ENCODE measurements at places on chromosomes 16 and 17.

DNA sequence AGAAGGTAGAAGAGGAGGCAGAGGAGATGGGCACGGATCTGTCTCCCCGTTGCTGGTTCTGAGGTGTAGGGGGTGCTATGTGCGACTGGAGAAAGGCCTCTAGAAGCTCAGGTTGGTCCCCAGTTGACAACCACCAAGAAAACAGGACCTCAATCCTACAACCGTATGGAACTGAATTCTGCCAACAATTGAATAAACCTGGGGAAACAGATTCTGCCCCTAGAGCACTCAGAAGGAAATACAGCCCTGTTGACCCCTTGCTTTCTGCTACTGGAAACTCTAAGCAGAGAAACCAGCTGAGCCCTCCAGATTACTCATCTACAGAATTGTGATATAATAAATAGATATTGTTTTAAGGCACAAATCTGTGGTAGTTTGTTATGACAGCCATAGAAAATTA, 313.0 kb upstream of the GOT2 start:
- no peak for DNase-seq

- DNase-seq = no peak
Observed at GRCh38 chr17:73899839-73900238, 255.6 kb upstream of the SDK2 start.

- no peak for DNase-seq
Observed at GRCh38 chr17:82013341-82013740, 9.3 kb downstream of the CENPX start.

DNA sequence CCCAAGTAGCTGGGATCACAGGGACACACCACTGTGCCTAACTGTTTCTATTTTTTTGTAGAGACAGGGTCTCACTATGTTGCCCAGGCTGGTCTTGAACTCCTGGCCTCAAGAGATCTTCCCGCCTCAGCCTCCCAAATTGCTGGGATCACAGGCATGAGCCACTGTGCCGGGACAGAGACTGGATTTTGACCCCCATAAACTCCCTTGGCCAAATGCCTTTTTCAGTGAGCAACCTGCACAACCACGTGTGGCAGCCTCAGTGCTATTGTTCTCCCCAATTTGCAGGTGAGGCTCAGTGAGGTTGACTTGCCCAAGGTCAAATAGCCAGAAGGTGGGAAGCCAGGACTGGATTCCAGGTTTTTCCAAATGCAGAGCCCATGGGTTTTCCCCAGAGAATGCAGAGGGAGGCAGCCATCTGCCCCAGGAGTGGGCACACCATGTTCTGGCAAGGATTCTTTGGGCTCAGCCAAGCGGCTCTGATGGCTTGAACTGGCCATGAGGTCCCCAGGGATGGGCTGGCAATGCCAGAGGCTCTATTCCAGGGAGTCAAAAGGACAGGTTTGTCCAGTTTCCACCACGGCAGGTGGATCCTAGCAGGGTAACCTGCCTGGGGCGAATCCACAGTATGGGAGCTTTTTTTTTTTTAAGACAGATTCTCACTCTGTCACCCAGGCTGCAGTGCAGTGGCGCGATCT, 1.8 kb downstream of the IL27 start:
- DNase-seq = no peak

DNA sequence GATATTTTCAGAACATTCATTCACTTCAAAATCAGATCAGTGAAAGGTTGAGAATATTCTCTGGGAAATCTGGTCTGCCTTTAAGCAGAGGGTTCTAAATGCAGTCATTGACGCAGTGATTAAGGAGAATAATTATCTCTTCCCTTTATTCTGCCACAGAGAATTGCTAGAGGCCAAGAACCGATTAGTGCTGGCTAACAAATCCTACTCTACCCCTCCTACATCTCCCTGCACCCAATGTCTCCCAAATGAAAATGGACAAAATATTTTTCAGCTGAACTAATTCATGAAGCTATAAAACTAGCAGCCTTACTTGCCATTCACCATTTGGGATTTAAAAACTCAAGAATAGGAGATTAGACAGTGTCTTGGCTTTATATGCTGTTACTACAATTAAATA, 185.5 kb upstream of the SOX9 start:
- DNase-seq = no peak

DNA sequence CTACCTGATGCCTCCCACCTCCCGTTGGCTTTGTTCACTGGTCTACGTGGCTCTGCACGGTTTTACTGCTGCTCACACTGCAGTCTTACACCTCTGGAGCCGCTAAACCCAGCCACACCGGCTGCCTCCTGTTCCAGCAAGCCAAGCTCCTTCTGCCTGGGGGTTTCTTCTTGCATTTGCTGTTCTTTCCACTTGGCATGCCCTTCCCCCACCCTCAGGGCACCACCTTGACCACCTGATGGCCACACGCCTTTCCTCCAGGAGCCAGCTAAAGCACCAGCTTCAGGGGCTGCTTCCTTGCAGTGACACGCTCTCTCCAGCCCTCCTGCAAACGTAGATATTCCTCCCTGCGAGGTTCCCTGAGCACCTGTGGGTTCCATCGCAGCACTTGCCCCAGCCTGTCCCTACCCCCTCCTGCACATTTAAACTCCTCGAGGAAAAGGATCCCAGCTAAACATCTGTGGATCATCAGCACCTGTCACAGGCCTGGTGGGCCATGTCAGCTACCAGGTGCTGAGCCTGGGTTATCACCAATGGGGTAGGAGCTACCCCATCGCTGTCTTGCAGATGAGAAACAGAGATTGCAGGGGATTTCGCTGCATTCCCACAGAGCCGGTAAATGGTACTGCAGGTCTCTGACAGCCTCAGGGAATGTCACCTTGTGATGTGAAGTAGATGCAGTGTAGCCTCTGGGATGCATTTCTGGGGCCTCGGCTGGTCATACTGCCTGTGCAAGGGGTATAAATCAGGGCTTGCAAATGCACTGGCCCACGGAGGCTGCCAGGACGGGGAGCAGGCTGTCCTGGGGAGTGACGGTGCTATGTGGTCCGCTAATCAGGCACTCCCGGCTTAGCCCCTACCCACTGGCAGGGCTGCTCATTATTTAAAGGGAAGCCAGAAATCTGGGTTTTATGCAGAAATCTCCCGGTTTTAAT, 285.2 kb downstream of the CPPED1 start:
- no peak for DNase-seq

GRCh38 chr17:57455063-57455914, 199.0 kb downstream of the MSI2 start:
- no peak for DNase-seq

GRCh38 chr16:23934610-23935236, 98.9 kb downstream of the PRKCB start:
- DNase-seq = no peak

GRCh38 chr17:56678249-56679114, 85.0 kb downstream of the NOG start:
- no peak for DNase-seq

- DNase-seq = no peak
Observed at GRCh38 chr16:17470182-17470907, 415 bp downstream of the XYLT1 start.

- no peak for DNase-seq
Observed at GRCh38 chr17:57605675-57606105, 139.4 kb downstream of the CCDC182 start.

DNA sequence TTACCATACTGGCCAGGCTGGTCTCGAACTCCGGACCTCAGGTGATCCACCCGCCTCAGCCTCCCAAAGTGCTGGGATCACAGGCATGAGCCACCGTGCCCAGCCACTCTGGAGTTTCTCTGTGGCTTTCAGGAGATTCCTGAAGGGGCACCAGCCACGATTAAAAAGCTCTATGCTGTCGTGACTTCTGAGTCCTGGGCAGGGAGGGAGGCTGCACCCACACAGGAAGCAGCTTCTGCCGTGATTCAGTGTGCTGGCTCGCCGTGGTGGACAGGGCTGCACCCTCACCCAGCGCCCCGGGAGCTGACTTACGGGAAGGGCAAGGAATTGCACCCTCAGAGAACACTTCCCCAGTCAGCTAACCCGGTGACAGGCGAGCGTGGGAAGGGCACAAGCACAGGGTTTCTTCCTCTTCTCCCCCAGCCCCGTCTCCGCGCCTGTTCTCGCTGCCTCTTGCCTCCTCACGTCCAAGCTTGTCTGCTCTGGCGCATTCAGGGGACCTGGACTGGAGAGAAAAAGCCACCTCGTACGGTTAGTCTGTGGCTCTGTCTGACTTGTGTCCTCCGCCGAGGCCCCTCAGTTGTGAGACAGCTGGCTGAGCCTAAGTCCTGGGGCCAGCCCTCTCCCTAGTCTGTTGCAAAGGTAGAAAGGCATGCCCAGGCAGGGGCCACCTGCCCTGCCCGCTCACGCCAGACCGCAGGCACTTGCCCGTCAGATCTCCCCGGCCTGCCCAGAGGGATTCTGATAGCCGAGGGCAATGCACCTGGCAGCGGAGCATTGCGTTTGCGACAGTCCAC, 145.0 kb downstream of the SEC14L1 start:
- DNase-seq = no peak
